ENCODE measurements at places on chromosomes 7 and 10.

GRCh38 chr10:114479307-114479706 is 75.0 kb upstream of the AFAP1L2 start:
- DNase-seq: no peak

DNA sequence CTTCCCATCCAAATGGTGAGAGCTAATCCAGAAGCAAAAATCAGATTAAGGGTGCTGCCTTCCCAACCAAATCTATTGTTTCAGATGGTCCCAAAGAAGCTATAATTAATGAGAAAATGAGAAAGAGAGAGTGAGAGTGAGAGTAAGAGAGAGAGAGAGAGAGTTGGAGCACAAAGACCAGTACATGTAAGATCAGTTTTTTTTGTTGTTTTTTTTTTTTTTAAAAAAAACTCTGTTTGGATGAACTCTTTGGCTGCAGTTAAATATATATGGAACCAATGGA is 305.6 kb downstream of the PTEN start:
- DNase-seq: no peak

DNA sequence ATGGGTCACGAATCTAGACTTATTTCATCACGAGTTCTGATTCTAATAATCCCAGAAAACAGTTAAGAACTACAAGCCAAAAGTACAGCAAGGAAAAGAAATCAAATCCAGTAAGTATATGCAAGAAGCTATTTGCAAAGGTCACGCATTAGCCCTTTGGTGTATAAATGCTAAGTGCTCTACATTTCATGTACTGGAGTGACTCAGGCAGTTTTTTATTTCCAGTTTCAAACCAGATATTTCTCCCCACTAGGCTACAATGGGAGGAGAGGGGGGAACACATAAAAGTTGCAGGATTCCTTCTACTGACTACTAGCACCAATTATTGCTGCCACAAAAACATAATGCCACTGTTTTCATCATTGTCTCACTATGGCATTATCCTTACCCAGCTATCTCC is 148.0 kb downstream of the NRCAM start:
- no peak for DNase-seq

DNA sequence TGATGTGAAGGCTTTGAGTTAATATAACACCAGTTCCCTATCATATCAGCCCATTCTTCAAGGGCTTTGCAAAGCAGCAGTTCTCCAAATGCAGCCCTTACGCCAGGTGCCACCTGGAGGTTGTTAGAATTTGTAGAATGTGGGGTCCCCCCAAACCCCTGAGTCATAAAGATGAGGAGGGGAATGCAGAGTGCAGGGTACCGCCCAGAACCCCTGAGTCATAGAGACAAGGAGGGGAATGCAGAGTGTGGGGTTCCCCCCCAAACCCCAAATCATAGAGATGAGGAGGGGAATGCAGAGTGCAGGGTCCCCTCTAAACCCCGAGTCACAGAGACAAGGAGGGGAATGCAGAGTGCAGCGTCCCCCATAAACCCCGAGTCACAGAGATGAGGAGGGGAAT is 605.8 kb downstream of the PTPRN2 start:
- DNase-seq: no peak

GRCh38 chr7:50092579-50093491 is at the start of gene ZPBP:
ZPBP (minus strand) TSS chr7:50093246; CDS start chr7:50093194, 52 bp downstream.
- DNase-seq: peak; percentile 30

GRCh38 chr7:129341212-129341611 is 93.0 kb upstream of the STRIP2 start:
- no peak for DNase-seq
